Muscle of arm (tissue), 14 donors: ENCODE measurements at places on chromosomes 13 and 19. TPM values are rescaled to one million over a fixed set of nuclear protein-coding genes. Genes with fewer than 3 reads are reported as not detected.

- DNase-seq: no peak
These were observed 52.8 kb downstream of the ELF1 start for GRCh38 chr13:40966298-40966697.

DNA sequence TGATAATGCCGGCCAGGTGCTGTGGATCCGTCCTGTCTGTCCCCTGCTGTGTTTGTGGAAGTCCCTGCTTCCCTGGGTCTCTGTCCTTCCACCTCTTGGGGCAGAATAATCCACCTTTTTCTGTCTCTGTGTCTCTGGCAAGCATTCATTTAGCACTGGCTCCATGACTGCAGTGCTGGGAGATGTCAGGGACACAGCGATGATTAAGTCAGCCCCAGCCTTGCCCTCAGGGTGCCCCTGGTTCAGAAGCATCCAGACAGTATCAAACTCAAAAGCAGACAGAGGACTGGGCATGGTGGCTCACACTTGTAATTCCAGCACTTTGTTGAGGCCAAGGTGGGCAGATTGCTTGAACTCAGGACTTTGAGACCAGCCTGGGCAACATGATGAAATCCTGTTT lies 1.5 kb downstream of the HIPK4 start:
- DNase-seq: no peak

GRCh38 chr13:99506634-99507033 lies 5.4 kb downstream of the TM9SF2 start:
- DNase-seq: no peak

DNA sequence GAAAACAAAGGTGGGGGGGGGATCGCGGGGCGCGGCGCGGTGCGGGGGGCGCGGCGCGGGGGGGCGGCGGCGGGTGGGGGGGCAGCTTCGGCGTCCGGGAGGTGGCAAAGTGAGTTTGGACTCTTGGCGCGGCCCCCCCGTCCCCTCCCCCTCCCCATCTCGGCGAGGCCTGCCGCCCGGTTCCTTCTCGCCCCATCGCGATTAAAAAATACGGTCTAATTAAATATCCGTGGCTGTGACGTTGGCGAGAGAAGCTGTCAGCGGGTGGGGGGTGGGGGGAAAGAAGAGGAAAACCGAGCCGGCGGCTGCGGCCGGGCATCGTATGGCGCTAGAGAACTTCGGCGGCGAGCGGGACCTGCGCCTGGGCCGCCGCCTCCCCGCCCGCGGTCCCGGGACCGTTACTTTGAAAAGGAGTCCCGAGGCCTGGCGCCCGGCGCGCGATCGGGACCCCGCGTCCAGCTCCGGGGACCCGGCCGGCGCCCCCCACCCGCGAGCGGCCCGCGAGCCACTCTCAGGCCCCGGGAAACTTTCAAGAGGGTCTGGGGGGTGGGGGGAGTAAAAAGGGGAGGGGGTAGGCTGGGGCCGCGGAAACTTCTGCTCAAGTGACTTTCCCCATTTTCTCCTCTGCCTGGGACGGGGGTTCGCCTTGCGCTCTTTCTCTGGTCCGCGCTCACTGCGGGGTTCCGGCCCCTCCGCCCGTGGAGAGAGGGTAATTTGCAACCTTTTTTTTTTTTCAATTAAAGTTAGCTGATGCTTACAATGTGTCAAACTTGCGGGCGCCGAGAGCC lies 146.3 kb upstream of the ZNF536 start:
- DNase-seq: no peak

- no peak for DNase-seq
These were observed 21.8 kb upstream of the OBI1 start for GRCh38 chr13:78680576-78681350.

DNA sequence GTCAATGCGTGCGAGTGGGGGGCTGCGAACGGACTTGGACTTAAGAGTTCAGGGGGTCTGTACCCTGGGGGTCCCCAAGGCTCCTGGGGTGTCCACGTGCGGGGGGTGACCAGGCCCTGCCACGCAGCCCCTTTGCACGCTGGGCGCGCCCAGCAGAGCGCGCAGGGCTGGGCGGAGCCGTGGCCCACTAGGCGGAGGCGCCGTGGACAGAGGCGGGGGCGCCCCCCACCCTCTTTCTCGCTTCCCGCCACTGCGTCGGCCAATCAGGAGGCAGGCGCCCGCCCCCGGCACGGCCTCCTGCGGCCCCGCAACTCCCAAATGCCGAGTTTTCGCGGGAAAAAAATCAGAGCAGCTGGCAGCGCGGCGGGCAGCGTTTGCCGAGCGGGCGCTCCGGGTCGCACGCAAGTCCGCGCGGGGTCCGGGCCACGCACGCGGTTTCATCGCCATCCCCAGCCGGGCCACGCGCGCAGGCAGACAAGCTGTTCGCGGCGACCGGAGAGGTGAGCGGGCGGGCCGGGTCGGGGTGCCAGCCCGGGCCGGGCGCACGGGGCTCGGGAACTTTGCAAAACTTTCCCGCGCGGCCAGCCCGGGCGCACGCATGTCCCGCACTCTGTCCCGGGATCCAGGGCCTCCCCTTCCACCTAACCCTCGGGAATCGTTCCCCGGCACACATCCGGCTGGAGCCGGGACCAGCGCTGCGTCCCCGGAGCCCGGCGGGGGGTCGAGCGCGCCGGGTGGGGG lies at the start of gene UHRF1:
TSS of gene UHRF1 (plus strand) at position 346 of the 741 bp plus-strand sequence. CDS start 1,385 bp downstream, outside the sequence.
- no peak for DNase-seq

- no peak for DNase-seq
These were observed 5.0 kb upstream of the NKG7 start for GRCh38 chr19:51377422-51377821.

GRCh38 chr19:28426110-28426729 lies 786.7 kb downstream of the UQCRFS1 start:
- no peak for DNase-seq

GRCh38 chr19:53545271-53546065 lies 7.5 kb downstream of the ZNF331 start:
- DNase-seq: no peak

- DNase-seq: no peak
These were observed 572.7 kb downstream of the FGF9 start for GRCh38 chr13:22243469-22244163.

DNA sequence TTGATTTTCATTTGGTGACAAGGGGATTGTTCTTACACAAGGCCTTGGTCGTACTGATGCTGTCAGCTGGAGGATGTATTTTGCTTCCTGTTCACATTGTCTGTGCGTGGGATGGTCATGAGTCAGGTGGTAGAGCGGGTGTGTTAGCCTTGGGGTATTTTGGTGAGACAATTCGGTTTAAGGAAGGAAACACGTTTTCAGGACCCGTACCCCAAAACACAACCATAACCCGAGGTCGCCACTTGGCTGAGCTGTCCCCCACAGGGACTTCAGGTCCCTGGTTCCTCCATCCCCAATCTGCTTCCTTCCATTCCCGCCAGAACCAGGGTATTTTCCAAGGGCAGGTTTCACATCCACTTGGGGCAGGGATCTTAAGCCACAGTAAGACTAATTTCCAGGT lies 15.0 kb downstream of the MYO9B start:
- DNase-seq: no peak

DNA sequence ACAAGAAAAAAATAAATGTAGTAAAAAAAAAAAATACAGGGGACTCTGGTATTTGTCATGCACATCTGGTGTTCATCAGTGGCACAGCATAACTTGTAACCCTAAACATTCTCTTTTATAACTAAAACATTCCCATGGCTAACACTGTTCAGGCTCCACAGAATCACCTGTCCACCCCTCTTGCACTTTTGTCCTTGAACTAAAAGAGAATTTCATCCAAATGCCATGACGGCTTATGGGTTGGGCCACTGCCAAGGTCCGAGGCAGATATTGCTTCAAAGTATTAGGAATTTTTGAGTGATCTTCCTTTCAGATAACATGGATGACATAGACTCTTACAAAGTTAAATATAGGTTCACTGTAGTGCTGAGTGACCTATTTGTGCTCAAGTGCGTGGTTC lies 25.7 kb upstream of the SERP2 start:
- DNase-seq: no peak

DNA sequence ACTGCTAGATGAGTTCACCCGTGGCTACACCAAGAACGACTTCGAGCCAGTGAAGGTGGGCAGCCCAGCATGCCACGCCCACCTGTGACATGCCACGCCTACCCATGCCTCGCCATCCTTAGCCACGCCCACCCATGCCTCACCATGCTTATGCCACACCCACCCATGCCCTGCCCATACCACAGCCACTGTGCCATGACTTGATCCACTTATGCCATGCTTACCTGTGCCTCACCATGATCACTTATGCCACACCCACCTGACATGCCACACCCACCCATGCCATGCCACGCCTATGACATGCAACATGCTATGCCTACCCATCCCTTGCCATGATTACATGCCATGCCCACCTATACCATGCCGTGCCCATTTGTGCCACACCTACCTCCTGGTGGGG lies 12.9 kb upstream of the USE1 start:
- DNase-seq: no peak

- no peak for DNase-seq
These were observed 20.7 kb downstream of the PHF11 start for GRCh38 chr13:49516467-49516866.

GRCh38 chr13:23321535-23322241 lies 111.8 kb downstream of the SACS start:
- DNase-seq: peak; percentile 79

GRCh38 chr13:79307866-79308298 lies 98.2 kb downstream of the RBM26 start:
- DNase-seq: no peak

DNA sequence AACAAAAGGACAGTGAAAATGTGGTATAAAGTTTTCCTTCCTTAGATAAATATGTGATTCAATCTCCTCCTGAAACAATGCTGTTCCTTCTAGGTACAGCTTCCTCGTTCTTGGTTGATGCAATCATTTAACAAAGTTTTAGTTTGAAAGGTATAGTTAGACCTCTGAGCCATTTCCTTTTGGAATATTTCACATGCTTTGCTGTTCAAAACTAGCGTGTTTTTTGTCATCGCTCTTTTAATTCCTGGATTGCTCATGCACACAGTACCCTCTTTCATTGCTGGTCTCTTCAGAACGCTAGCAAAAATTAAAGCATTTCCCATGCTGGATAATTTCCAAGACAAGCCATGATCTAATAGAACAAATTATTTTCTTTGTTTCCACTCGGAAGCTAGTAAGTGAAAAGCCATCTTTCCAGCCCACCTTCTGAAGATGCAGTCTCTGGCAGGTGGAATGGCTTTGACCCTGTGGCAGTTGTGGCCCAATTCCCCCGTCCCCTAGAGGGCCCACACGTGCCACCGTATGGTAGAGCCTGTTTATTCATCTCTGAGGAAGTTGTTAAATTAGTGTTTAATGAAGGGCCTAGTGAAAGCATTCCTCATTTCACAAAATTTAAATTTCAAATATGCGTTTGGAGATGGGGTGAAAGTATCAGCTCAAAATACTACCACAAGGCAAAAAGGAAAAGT lies 1040.6 kb upstream of the SLC10A2 start:
- no peak for DNase-seq

- DNase-seq: no peak
These were observed 45.1 kb upstream of the SPRY2 start for GRCh38 chr13:80386002-80386401.

Gene HCST
- polyA plus RNA-seq: 5.1 TPM

Gene EPSTI1
- 1.7 TPM for polyA plus RNA-seq

Gene CFD
- polyA plus RNA-seq: 1.5 TPM

Gene KIR3DL2
- polyA plus RNA-seq: not detected

Gene SPACA4
- not detected for polyA plus RNA-seq

Gene ZNF44
- 11.5 TPM for polyA plus RNA-seq
